ENCODE measurements at places on chromosomes 4 and X.

DNA sequence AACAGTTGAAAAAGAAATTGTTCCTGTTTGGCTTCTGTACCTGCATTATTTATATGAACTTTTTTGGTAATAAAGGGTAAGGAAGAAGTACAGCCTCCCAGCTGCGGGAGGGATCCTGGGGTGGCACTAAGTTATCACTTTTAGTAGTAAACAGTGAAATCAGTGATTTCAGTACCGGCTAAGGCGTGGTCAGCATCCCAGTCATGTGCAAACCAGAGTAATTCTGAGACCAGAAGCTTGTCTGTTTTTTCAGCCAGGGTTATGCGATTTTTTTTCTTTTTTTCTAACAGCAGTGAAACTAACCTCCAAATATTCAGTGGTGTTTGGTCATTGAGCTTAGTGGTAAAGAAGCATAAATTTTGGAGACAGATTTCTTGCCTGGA, 3.3 kb downstream of the EGF start:
- H3K4me1 ChIP-seq = no peaks in the 10 kb centered on the region
- no peak for DNase-seq
- no peak overlapping the region for H3K27ac ChIP-seq
- no peak overlapping the region for H3K4me3 ChIP-seq
- peaks cover 13% of the 10 kb centered on the region for H3K27me3 ChIP-seq

- peaks cover 4% of the 10 kb centered on the region for H3K36me3 ChIP-seq
- H3K27ac ChIP-seq = no peak overlapping the region
- H3K4me1 ChIP-seq = peaks cover 2% of the 10 kb centered on the region
- H3K27me3 ChIP-seq = no peaks in the 10 kb centered on the region
- DNase-seq = no peak
These were observed 40.2 kb upstream of the TMEM154 start for GRCh38 chr4:152719801-152720556.

GRCh38 chr4:148081267-148081666, 349.4 kb downstream of the ARHGAP10 start:
- H3K27ac ChIP-seq = no peak overlapping the region
- no peaks in the 10 kb centered on the region for H3K27me3 ChIP-seq
- H3K36me3 ChIP-seq = peaks cover 34% of the 10 kb centered on the region
- no peak overlapping the region for H3K4me3 ChIP-seq

GRCh38 chrX:103847174-103847870, 15.3 kb upstream of the RAB9B start:
- no peak overlapping the region for H3K4me3 ChIP-seq
- H3K4me1 ChIP-seq = no peaks in the 10 kb centered on the region
- H3K36me3 ChIP-seq = no peaks in the 10 kb centered on the region
- no peaks in the 10 kb centered on the region for H3K27me3 ChIP-seq

GRCh38 chr4:46954643-46955042, 38.7 kb downstream of the GABRA4 start:
- H3K4me1 ChIP-seq = no peaks in the 10 kb centered on the region
- H3K4me3 ChIP-seq = no peak overlapping the region
- no peak for DNase-seq
- H3K36me3 ChIP-seq = no peaks in the 10 kb centered on the region

GRCh38 chr4:34181311-34181841, 2062.9 kb downstream of the ARAP2 start:
- H3K27me3 ChIP-seq = no peaks in the 10 kb centered on the region
- no peak overlapping the region for H3K4me3 ChIP-seq
- no peaks in the 10 kb centered on the region for H3K36me3 ChIP-seq
- no peak for DNase-seq
- no peaks in the 10 kb centered on the region for H3K4me1 ChIP-seq

DNA sequence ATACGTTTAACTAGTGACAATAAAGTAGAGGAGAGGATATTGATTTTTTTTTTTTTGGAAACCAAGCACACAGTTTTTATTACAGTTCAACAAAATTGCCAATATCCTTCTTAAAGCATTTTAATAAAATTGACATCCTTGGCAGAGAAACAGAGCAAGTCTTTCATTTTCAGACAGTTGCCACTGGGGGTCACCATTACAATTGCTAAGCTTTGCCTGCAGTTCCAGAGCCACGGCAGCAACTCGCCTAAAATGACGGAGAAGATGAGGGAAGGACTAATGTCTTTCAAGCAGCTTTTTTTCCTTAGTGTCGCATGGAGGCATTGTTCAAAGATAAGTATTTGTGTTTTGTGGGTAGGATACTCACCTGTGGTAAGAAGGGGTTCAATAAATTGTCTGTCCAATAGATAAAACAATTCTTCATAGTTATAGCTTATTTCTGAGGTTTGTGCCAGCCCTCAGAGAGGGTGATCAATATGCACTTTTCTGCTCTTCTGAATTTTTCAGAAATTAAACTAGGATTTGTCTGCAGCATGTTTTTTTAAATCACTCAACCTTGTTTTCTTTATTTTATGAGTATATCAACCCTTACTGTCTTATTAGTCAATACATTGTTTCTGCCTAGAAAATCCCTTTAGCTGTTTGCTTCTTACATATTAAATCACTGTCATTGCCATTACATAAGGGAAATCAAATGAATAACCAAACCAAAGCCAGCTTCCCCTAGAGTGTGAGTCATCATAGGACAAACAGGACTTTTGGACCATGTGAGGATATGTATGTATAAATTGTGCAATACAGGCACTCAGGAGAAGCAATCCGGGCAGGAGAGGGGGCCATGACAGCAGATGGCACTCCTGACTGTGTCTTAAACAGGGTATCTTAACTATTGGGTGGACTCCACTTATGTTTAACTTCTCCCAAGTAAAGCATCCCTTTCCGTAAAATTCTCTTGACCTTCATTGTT, 508.1 kb upstream of the ARX start:
- no peaks in the 10 kb centered on the region for H3K27me3 ChIP-seq
- H3K27ac ChIP-seq = no peak overlapping the region
- H3K4me1 ChIP-seq = no peaks in the 10 kb centered on the region

DNA sequence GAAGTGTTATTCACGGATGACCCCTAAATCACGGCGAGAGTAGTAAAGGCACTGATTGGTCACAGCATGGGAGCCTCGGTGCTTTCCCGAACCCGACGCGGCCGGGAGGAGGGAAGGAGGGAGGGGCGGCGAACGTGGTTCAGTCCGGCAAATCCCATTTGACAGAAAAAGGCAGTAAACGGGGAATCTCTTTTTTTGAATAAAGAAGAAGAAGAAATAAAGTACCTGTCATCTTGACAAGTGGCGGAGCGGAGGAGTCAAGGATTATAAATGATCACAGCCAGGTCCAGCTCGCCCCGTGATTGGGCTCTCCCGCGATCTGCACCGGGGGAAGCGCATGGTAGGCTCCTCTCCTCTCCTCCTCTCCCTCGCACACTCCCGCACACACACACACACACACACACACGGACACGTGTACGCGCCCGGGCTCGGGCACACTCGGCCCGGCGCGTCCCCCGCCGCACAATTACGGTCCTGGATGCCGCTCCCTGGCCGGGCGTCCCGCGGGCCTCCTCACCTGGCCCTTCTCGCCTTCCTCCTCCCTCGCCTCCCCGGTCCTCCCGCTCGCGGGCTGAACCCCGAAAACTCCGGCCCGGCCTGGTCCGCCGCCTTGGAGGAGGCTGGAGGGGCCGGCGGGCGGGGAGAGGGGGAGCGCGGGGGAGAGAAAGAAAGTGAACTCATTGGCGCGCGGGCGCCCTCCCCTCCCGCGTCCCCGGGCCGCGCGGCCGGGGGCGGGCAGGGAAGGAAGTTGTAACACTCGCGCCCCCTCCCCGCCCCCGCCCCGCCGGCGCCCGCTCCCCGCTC, 99.2 kb upstream of the TENM3 start:
- no peak overlapping the region for H3K27ac ChIP-seq
- H3K4me1 ChIP-seq = peaks cover 23% of the 10 kb centered on the region
- peak overlapping the region; percentile 68 for H3K4me3 ChIP-seq
- H3K27me3 ChIP-seq = peaks cover 50% of the 10 kb centered on the region

DNA sequence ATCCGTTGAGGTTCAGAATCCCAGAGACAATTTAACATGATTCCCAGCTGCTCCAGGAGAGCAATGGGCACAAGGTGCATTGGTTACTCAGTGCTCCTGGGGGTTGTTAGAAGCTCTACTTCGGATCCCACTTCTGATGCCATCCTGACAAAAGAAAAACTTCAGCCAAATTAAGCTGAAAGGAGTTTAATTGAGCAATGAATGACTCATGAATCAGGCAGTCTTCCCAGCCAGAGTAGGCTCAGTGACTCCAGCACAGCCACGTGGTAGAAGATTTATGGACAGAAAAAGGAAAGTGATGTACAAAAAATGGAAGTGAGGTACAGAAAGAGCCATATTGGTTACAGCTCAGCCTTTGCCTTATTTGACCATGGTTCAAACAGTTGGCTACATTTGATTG, 95.7 kb downstream of the PWWP3B start:
- H3K27ac ChIP-seq = no peak overlapping the region
- no peak overlapping the region for H3K4me3 ChIP-seq
- no peaks in the 10 kb centered on the region for H3K27me3 ChIP-seq
- no peak for DNase-seq
- no peaks in the 10 kb centered on the region for H3K36me3 ChIP-seq
- H3K4me1 ChIP-seq = no peaks in the 10 kb centered on the region

DNA sequence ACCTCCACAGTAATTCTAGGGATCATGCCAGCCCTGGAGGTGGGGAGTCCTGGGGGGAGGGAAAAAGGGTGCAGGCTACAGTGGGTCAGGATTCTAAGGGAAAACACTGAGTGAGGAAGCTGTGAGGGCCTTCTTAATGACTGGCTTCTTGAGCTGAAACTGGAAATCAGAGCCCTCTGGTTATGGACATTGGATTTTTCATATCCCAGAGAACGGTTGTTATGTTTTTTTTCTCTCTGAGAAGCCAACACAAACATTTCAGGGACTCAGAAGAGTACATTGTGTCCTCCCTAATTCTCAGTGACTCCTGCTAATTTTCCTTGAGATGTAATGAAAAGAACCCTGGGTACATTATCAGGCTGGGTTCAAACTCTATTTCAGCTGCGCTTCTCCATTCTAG, 162.4 kb upstream of the PRDX4 start:
- H3K27me3 ChIP-seq = no peaks in the 10 kb centered on the region
- H3K4me3 ChIP-seq = no peak overlapping the region
- no peaks in the 10 kb centered on the region for H3K4me1 ChIP-seq
- DNase-seq = no peak
- no peaks in the 10 kb centered on the region for H3K36me3 ChIP-seq
